ENCODE measurements at places on chromosomes 5 and 9.

- no peak for DNase-seq
These were observed 223.7 kb downstream of the PAPPA start for GRCh38 chr9:116377179-116377798.

- DNase-seq, result no peak
These were observed 95.0 kb downstream of the MAN2A1 start for GRCh38 chr5:109784687-109785086.

DNA sequence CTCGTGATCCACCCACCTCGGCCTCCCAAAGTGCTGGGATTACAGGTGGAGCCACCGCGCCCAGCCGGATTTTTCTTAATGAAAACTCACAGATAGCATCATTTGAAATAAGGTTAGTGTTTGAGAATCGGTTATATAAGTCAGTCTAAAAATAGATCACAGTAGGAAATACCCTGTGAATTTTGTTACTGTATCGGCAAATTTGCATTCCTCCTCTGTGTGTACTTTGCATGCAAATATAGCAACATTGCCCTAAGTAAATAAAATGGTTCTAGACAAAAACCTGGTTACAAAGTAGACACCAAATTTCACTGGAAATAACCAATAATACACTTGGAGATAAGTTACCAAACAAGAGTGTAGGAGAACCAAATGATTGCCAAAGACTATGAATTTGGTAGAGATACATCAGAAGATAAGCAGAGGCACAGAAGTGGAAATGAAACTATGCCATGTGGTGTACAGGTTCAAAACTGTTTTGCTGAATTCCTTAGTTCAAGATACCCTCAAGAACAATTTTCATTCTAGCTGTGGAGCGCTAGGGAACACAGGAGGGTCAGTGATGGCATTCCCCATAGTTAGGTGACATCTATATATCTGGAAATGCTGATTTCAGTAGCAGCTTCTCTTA is 58.1 kb downstream of the ICE1 start:
- no peak for DNase-seq

DNA sequence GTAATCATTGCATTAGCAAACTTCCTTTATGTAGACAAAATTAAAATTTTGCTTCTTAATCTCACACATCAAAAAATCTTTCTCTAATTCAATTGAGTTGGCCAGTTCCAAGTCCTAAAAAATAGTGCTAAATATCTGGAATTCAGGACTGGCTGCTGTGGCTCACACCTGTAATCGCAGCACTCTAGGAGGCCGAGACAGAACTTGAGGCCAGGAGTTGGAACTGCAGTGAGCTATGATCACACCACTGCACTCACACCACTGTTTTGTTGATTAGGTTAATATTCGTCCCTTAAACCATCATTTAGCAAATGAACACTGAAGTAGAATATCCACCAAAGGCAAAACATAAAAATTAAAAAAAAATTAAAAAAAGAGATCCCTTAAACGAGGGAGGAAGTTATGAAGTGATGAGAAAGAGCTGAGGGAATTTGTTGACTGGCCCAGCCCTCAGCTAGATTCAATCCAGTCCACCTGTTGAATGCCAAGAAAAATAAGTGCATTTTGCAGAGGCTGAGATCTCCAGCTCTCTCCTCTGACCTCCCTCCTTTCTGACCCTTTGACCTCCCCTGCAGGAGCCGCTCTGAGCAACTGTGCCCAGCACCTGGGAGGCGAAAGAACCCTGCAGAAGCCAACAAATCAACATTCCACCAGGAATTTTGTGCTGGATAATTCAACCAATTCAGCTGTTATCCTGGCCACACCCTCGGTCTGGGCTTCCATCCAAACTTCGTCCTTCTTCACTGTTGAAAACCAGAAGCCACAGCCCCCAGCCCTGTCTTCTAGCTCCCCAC is 96.8 kb downstream of the OR2K2 start:
- no peak for DNase-seq

GRCh38 chr9:114551750-114552685 is 35.6 kb upstream of the ATP6V1G1 start:
- DNase-seq, result no peak

DNA sequence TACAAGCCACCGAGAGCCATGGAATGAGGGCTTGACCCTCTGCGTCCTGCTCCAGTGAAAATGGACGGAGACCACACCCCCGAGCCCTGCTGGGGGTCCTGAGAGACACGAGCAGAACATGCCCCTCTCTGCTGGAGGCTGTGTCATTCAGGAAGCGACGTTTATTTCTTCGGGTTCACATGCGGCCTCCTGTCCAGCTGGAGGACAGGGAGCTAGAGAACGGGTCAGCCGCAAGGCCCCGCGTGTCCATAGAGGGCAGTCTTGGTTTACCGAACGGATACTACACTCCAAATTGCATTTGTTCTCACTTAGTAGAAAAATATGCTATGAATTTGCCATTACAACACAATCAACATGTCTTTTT is 36.1 kb downstream of the MRPL36 start:
- no peak for DNase-seq

GRCh38 chr9:14062586-14063221 is 251.2 kb downstream of the NFIB start:
- no peak for DNase-seq

- DNase-seq, result no peak
These were observed 14.9 kb downstream of the FOXI1 start for GRCh38 chr5:170120576-170120975.

DNA sequence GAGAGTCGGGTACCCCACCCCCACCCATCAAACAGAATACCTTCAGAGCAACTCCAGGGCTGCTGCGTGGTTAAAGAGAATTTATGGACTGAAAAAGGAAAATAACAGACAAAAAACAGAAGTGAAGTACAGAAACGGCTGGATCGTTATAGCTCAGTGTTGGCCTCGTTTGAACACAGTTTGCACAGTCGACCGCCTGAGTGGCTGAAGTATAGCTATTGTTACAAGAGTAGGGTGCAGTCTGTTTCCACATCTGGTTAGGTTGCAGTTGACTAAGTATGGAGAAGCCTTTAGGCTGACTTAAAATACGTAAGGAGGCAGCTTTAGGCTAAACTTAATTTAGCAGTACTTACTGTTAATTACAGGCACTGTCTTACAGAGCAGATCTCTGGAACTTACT is 121.2 kb downstream of the GCNT1 start:
- DNase-seq, result no peak

DNA sequence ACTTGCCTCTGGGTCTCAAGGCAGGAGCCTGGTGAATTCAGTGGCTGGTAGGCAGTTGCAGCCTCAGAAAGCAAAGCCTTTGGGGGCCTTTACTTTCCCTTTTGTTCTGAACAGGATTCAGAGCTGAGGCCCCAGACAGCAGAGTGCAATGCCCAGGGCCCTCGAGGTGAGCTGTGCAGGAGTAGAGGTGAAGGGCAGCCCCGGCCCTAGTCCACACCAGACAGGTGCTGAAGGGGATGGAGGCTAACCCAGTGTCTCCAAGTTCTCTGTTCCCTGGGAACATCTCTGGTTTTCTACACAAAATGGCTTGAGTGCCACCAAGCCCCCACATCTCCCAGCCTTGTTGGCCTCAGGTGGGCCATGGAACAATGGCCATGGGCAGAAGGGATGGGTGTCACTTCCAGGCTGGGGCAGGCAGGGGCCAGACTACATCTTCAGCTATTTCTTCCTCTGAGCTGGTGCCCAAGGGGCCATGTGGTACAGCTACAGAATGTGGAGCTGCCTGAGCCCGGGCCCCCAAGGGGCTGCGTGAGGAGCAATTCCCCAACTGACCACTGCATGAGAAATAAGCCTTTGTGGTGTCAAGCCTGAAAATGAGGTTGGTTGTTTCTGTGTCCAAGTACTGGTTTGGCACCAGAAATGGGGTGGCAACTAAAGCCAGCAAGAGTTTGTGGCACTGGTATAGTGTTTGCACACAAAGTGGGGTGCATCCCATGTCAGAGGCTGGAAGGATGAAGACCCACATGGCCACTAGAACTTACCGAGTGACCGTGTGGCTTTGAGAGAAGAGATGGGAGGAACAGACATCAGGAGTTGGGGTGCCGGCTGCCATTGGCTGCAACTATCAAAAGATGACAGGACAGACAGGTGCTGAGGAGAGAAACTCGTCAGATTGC is 57.8 kb downstream of the BARX1 start:
- no peak for DNase-seq

- no peak for DNase-seq
These were observed 7.3 kb upstream of the RASEF start for GRCh38 chr9:83070261-83070660.

GRCh38 chr5:344668-345067 is 23.2 kb downstream of the AHRR start:
- no peak for DNase-seq

Data from NCI-H2171 (cell line).